Left lung (tissue), 14 donors: ENCODE measurements at places on chromosomes 5 and 9. TPM values are rescaled to one million over a fixed set of nuclear protein-coding genes. Genes with fewer than 3 reads are reported as not detected.

The TMEFF1 gene
- 2.6 TPM for polyA plus RNA-seq

The PCDHA4 gene
- 0.51 TPM for polyA plus RNA-seq

The PCDHGA10 gene
- polyA plus RNA-seq: 5.5 TPM

The FRMD3 gene
- polyA plus RNA-seq: 2.6 TPM

The STKLD1 gene
- polyA plus RNA-seq: 3.4 TPM

The TIMD4 gene
- polyA plus RNA-seq: not detected

The STK32A gene
- polyA plus RNA-seq: 7.7 TPM

The EMB gene
- polyA plus RNA-seq: 7.9 TPM

The MLANA gene
- polyA plus RNA-seq: 0.75 TPM

The ARL14EPL gene
- polyA plus RNA-seq: not detected
